ENCODE measurements at places on chromosomes 4 and X. TPM values are rescaled to one million over a fixed set of nuclear protein-coding genes. Genes with fewer than 3 reads are reported as not detected.

GRCh38 chr4:28811025-28811424 lies 1909.1 kb upstream of the PCDH7 start:
- no peak for DNase-seq

GRCh38 chr4:176321589-176321988 lies 1.8 kb downstream of the SPCS3 start:
- no peak for DNase-seq

- no peak for DNase-seq
Observed at GRCh38 chr4:133156096-133156495, 7.0 kb downstream of the PCDH10 start.

TMPRSS11F gene
- total RNA-seq: not detected

Data from mesenteric fat pad (tissue), 1 donor.